ENCODE measurements at places on chromosomes 3 and 15.

DNA sequence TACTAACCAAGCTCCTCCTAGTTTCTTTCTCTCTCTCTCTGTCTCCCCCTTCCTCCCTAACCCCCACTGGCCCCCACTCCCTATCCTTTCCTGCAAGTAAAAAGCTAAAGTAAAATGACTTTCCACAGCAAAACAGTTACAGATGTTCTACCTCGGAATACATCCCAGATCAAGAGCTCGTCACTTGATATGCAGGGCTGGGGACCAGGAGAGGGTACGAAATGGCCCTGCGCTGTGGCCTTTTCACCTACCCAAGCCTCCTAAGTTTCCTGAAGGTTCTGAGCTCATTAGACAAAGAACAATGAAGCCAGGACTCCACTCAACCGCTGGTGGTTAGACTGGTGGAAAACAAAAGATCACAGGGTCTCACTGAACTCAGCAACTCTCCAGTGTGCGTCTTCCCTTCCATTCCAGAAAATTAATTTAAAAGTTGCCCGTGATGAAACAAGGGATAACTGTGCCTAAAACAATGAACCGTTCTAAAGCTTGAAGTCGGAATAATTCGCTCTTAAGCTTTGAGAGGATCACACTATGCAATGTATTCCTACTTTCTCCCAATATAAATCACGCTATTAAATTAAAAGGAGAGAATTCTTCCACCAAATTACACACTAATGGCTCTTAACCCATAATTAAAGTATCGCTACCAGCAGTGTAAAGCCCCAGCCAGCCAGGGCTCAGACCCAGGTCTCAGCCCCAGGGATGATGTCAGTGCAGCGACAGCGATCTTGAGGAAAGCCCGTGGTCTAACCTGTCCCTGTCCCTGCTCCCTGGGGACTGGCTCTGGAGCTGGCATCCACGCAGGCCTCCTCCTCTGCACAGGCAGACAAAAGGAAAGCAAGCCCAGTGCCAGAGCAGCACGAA, 5.0 kb downstream of the VGLL4 start:
- DNase-seq: no peak

DNA sequence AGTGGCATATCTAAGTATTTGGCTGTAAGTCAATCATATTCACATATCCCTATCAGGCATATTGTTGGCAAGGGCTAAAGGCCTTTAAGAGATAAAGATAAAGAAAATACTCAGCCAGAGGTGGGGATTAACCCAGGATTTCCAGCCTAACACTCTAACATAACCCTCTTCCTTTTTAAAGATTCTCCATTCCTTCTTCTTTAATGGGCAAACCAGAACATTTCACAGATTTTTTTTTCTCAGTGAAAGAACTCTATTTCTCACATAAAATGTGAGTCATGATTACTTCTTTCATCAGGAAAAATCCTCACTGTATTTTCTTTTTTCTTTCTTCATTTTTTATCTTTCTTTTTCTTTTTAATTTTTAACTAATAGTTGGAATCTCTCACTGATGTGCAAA, 200.4 kb downstream of the NR1D2 start:
- DNase-seq: no peak

- peak; percentile 25 for DNase-seq
Measured at GRCh38 chr3:136750209-136750896, 1.8 kb downstream of the STAG1 start.

DNA sequence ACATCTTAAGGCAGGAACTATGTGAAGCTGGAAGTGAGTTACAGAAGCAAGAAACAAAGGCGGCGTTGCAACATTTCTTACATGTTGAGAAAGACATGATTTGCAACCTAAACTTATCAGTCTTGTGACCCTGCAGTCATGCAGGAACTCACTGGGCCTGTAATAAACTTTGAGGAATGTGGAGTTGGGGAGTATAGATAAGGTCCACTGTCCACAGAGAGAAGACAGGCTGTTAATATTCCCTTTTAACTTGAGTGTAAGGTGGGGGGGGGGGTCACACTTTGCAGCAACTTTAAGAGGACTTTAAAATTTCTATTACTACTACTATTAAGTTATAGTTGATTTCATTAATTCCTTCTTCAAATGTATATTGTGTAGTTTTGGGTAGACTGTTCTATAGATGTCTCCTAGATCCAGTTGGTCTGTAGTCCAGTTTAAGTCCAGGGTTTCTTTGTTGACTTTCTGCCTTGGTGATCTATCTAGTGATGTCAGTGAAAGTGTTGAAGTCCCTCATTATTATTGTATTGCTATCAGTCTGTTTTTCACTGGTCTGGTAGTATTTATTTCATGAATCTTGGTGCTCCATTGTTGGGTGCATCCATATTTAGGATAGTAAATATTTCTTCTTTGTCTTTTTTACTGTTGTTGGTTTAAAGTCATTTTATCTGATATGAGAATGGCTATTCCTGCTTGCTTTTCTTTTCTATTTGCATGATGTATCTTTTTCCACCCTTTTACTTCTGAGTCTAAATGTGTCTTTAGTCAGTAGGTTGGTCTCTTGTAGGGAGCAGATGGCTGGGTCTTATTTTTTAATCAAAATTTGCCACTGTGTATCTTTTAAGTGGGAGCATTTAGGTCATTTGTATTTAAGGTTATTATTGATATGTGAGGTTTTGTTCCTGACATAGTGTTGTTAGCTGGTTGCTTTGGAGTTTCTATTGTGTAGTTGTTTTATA, 15.6 kb upstream of the FAM98B start:
- DNase-seq: no peak

DNA sequence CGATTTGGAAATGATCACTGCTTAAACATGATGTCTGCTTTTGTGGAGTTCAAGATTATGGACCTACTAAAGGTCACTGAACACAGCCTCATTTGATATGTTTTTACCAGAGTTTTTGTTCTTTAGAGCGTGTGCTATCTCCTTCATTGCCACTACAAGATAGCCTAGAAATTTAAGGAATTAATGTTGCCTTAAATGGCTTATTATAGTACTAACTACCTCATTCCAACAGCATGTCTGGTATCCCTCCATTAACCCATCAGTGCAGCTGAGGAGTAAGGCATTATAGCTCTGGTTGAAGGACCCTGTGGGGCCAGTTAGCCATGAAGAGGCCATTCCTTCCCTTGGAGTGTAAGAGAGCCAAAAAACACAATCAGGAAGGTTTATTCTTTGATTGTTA, 2.3 kb upstream of the FAM43A start:
- no peak for DNase-seq

DNA sequence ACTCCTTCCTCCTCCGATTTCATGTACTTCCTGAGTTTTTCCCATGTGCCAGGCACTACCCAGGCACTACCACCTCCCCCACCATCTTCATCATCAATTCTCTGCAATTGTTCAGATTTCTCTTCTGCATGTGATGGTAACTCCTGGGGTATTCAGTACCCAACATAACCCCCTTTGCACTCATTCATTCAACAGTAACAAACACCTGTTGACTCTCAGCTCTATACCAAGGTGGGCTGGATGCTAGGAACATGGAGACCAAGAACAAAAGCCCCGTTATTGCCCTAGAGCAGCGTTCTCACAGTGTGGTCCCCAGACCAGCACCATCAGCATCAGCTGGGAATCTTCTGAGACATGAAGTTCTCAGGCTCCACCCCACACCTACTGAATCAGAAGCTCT, 113.0 kb upstream of the CHD2 start:
- no peak for DNase-seq

DNA sequence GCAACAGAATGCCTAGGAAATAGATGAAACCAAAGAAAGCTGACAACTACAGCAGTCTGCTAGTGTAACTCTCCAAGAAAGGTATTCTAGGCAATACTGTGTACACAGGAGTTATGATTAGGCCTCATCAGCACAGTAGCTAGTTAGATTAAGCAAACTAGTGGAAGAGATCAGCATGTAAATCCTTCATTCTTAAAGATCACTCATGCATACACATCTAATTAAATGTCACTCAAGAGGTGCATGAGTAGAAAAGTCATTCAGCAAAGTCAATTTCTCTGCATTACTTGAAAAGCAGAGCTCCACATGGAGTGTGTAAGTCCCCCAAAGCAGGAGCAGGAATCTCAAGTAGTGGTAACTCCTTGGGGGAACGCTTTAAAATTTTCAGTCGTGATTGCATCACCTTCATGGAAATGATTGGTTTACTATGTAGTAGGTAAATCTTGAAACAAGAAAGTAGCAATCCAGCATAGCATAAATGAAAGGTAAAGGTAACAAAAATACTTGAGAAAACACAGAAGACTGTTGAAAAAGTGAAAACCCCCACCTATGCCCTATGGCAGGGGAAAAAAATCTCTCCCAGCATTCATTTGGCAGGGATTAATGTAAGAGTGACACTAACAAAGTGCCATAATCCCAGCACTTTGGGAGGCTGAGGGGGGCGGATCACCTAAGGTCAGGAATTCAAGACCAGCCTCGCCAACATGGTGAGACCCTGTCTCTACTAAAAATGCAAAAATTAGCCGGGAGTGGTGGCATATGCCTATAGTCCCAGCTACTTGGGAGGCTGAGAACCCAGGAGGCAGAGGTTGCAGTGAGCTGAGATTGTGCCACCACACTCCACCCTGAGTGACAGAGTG, 29.4 kb upstream of the PPIB start:
- DNase-seq: no peak

GRCh38 chr3:134066651-134067530, 37.2 kb upstream of the SLCO2A1 start:
- DNase-seq: no peak

DNA sequence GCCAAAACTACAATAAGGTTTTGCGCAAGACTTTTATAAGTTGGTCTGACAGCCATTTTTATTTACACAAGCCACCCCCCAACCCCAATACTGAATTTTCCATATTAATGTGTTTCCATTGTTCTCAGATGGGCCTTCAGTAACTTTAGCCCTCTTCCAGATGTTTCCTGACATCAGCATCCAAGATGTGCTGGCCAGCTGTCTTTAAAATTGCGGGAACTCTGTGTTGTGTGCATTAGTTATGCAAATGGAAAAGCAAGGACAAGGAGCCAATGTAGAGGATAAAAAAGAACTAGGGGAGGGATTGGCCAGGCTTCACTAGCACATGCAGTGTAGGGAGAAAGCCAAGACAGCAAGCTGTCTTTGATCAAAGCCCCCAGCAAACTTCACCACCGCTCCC, 45.4 kb downstream of the COMMD2 start:
- DNase-seq: no peak

DNA sequence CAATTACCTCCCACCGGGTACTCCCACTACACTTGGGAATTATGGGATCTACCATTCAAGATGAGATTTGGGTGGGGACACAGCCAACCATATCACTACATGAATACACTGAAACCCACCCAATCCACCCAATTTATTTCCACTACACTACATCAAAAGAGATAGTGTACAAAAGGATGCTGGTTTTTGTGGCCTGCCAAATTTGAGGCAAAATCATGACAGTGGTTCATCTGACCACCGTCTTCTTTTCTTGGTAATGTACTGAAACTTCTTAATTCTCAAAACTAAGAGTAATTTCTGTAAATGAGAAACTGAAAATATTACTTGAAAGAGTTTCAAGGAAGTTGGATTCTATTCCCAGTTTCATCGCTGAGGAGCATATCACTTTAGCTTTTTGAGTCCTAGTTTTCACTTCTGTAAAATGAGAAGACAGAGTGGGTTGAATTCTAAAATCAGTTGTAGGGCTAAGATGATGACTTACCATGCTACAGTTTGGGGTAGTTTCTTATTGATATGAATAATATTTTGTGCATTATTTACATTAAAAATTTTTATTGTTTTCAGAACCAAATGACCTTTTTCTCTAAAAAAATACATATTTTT, 360.4 kb upstream of the CNTN6 start:
- DNase-seq: no peak

GRCh38 chr15:33215941-33216872, 21.7 kb upstream of the FMN1 start:
- peak; percentile 19 for DNase-seq

DNA sequence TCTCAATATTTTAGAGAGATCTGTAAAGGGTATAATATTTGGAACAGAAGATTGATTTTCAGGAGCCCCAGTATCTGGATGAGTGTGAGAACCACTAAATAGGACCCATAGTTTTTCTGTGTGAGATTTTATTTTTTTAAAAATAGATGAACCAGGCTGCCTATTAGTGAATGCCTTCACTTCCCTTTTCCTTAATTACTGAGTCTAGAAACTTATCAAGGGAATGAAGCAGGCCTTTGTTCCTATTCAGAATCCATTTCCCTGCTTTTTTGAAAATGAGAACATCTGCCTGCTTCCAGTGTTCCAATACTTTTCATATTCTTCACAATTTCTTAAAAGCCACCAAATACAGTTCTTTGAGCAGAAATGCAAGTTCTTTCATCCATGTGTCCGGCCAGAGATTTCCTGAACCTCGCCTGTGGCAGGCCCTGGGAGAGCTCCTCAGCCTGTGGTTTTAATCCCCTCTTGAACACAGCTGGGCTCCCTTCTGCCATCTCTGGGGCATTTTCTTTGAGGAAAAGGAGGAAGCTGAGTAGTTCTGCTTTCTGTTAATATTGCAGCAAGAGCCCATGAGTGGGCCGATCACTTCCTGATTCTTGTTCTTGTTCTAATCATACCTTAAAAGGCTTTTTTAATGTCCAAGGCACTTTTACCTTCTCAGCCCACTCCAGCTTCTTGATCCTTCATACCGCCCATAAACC, 4.7 kb downstream of the EHD4 start:
- DNase-seq: peak; percentile 16

DNA sequence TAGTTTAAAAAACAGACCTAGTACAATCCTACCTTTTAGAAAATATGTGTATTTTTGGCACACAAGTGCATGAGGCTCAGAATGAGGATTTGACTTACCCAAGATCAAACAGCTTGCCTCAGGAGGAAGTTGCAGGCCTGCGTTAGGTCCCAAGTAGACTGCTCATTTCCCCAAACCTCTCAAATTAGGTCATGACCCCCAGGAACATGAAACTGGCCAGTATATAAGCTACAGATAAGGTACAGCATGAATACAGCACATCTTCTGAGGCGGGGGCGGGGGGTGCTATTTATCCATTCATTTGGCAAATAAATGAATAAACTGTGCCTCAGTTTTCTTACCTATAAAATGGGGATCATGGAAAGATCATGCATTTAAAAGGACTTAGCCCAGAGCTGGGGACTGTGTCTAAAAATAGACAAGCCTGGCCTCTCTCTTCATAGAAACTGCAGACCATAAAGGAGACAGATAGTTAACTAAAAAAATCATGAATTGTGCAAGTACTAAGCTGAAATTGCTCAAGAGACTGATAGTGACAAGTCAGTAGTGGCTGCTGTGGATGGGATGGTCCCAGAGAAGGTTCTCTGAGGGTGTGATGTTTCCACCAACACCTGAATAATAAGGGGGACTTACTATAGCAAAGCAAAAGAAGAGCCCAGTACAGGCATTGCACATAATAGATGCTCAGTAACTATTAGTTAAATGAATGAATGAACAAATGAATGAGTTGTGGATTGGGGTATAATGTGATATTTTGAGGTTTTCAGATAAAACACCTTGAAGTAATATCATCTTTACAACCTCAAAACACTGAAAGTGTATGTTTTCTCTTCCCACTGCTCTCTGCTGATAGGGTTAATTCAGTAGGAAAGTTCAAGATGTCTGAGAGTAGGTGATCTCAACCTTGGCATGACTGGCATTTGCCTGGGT, 258.5 kb upstream of the PROK2 start:
- DNase-seq: peak; percentile 3

- no peak for DNase-seq
Measured at GRCh38 chr3:152728231-152728980, 106.5 kb upstream of the P2RY1 start.

Data from CD4-positive, alpha-beta T cell treated with Interleukin-12 subunit alpha and Interleukin-12 subunit beta, for 1 hour (primary cell).